ENCODE measurements at places on chromosomes 12 and 14. TPM values are rescaled to one million over a fixed set of nuclear protein-coding genes. Genes with fewer than 3 reads are reported as not detected.

The KRT75 gene
- total RNA-seq = 84.8 TPM

The CELA1 gene
- not detected for total RNA-seq

The PZP gene
- 0.20 TPM for total RNA-seq

The SERPINA9 gene
- total RNA-seq = 3.3 TPM

The HNF1A gene
- not detected for total RNA-seq

The PLD4 gene
- total RNA-seq = 5.6 TPM

The CHPT1 gene
- total RNA-seq = 23.7 TPM

- no peak for DNase-seq
These were observed 32.2 kb downstream of the STK38L start for GRCh38 chr12:27276275-27276674.

GRCh38 chr12:53214687-53215455 is 7.8 kb upstream of the ITGB7 start:
- DNase-seq = no peak

DNA sequence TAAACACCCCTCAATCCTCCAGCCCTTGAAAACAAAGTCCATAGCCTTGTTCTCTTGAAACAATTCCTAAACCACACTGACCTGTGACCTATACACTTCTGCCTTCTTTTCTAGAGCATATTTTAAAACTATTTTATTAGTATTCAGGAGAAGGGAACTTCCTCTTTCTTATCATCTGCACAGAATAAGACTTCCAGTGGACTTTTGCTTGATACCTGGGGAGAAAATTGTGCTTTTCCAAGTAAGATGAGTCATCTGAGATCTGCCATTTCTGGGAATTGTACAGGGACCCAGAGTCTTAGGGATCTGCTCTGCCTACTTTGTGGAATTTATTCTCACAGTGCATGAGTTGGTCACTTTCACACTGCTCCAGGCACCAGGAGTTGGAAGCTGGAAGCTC is 10.5 kb upstream of the WNT5B start:
- DNase-seq = no peak

GRCh38 chr12:52528641-52529143 is 8.5 kb upstream of the KRT5 start:
- DNase-seq = no peak

GRCh38 chr14:49164074-49164473 is 422.1 kb downstream of the RPS29 start:
- no peak for DNase-seq

DNA sequence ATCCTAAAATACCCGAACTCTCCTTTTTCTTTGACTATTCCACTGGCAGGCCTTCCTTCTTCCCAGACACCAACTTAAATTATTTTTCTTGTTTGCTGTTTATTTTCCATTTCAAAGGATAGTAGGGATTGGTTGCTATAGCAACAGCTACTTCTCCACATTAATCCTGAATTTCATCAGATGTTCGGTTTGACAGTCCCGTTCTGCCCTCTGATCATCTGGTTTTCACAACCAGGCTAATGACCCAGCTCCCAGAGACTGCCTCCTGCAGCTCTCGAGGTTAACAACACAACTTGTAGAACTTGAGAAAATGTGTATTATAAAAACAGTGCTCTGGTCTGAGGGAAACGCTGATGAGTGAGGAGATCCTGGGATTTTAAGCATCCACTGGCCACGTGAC is 45.5 kb downstream of the NUAK1 start:
- DNase-seq = no peak

DNA sequence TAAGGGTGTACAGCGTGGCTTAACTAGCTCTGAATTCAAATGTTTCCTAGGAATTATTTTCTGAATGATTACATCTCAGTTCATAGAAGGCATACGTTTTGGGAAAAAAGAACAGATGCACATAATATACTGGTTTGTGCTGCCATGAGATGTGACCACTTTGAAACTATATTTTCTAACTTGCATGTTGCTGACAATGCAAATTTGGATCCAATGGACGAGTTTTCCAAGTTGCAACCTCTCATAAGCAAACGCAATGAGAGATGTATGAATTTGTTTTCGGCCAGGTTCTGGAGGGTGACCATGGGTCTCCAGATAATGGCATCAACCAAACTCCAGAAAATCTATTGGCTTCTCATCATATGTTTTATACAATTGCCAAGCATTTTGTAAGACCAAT is 1445.4 kb downstream of the AACS start:
- DNase-seq = no peak

GRCh38 chr12:123912415-123913380 is 59.9 kb downstream of the CCDC92 start:
- no peak for DNase-seq

DNA sequence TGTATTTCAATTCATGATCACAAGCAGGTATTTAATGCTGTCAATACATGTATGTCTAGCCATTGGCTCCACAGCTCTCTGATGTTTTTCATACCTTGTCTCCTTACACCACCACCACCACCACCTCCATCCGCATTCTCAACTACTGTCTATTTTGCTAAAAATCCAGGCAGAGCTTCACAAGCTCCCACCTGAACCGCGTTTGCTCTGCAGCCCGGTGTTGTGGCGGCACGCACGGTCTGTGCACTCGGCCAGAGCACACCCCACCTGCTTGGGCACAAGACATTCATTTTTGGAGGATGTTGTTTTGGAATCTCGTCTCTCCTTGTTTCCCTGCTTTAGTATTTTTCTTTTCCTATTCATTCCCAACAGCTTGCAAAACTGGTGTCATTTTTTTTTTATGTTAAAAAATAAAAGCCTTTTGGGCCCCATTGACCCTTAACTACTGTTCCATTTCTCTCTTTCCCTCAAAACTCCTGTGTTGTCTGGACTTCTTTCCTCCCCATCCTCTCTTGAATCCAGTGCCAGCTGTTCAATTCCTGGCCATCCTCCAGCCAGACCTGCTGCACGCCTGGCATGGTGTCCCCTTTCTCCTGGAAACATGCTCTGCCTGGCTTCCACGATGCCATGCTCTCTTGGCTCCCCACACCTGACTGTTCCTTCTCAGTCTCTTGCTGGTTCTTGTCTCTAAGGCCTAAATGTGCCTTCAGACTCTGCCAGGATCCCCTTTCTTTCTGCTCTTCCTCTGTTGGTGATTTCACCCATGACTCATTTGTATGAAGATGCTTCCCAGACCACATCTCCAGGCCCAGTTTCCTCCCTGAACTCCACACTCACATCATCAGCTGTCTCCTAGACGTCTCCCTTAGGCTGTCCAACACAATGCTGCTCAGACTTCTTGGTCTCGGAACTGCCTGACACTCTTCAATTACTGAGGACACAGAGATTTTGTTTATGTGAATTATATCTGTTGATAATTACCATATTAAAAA is 37.9 kb downstream of the PIWIL1 start:
- no peak for DNase-seq

DNA sequence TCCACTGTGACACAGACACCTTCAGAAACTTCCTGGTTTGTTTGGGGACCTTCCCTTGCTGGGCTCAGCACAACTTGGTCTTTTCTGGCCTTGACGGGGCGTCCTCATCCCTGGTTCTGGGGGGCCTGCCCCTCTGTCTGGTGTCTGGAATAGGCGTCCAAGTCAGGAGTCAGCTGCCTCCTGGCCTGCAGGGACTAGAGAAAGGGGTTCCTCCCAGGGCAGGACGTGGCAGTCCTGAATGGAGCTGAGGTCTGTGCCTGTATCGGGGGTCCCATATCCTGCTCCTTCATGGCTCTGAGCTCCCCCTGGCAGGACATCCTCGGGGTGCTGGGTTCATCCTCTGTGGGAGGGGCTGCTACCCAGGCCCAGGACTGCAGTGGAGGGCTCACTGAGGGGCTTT is 384.0 kb downstream of the TMEM121 start:
- DNase-seq = no peak

DNA sequence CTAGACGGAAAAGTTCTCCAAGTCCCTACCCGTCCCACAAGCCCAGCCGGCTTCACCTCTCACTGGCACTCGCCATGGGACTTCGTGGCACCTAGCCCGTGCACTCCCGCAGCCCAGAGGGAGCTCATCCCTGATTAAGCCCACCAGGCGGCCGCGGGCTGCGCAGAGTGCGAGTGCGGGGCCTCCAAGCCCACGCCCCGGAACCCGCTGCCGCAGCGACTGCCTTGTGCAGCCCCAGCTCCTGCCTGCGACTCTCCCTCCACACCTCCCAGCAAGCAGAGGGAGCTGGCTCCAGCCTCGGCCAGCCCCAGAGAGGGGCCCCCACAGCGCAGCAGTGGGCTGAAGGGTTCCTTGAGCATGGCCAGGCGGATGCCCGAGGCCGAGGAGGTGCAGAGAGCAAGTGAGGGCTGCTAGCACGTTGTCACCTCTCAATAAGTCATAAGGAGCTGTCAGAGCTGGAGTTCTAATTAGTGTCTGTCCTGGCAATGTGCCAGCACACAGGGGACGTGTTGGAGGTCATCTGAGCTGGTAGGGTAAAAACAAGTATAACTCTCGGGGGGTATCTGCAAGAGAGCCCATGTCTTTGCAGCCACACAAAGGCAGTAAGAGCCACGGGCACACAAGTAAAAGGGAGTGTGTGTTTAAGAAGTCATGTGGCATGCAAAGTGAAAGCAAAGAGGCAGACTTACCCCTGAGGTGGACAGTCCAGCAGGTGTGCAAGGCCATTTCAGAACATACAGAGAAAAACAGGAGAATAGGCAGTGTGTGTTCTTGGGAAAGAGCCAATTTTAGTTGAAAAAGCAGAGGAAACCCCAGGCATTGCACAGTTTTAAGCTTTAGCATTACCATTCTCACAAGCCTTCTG is 27.1 kb upstream of the TMTC2 start:
- DNase-seq = no peak

DNA sequence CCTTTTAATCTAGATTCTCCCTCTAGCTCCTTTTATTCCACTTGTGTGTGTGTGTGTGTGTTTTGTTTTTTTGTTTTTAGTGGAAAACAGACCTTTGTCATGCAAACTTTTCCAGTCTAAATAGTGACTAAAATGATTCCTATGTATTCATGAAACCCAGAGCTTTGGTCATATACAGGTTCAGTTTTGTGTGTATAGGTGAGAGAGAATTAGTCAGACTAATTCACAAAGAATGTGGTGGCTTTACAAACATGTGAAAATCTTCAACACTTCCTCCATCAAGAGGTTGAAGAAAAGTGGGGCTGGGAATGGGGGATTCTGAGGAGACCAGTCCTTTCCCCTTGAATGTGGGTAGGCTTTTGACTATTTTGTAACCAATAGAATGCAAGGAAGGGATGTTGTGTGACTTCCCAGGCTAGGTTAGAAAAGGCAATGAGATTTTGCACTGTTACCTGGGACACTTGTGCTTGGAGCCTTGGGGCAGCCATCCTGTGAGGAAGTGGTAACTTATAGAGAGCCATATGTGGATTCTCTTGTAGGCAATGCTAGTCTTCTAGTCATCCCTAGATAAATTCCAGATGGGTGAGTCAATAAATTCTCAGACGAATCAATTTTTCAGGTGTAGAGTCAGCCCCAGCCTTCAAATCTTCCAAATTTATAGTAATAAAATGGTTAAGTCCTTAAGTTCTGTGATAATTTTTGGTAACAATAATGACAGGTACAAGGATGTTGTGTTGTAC is 236.1 kb downstream of the CEP128 start:
- no peak for DNase-seq

- no peak for DNase-seq
These were observed 115.7 kb downstream of the BEGAIN start for GRCh38 chr14:100471441-100472093.

DNA sequence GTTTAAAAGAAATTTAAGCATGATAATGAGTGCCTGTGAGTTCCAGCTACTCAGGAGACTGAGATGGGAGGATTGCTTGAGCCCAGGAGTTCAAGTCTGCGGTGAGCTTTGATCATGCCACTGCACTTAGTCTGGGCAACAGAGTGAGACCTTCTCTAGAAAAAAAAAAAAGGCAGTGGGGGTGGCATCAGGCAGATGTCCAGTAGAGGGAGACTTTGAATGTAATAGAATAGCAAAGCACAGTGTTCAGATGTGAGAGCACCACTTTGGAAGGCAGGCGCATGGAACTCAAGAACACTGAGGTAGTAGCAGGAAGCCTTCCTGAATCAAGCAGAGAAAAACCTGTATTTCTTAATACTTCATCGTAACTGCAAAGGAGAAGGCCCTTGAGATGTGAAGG is 394.5 kb upstream of the GARIN6 start:
- no peak for DNase-seq

GRCh38 chr12:24760162-24760561 is 188.7 kb downstream of the BCAT1 start:
- no peak for DNase-seq

GRCh38 chr12:93108985-93109384 is 179.9 kb upstream of the EEA1 start:
- DNase-seq = peak; percentile 9

DNA sequence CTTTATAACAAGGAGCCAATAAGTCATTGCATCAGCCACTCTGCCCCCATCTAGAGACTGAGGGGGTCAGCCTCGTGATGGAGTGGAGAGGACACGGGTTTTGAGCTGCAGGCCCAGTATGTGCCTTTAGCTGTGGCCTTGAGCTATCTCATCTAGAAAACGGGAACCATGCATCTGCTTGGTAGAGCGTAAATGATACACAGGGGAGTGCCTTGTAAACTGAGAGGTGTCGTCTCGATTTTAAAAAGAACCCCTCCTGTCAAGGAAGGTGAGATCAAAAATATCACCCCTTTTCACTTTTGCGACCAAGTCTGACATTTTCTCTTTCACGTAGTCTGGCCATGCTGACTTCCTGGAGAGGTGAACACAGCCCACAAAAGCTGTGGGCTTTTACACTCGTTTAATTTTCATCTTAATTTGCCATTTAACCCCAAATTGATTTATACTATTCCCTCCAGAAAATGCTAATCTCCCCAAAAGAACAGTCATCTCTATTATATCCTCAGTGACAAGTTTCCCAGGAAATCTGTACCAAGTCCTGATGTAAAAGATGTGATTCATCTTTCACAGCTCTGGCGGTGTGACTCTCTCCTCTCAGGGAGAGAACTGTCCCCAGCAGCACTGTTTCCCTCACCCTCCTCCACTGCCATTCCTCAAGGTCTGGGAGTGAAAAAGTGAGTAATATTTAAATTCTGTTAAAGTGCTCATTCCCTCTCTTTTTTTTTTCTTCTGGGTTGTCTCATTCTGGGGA is 30.6 kb downstream of the VCPKMT start:
- DNase-seq = no peak

DNA sequence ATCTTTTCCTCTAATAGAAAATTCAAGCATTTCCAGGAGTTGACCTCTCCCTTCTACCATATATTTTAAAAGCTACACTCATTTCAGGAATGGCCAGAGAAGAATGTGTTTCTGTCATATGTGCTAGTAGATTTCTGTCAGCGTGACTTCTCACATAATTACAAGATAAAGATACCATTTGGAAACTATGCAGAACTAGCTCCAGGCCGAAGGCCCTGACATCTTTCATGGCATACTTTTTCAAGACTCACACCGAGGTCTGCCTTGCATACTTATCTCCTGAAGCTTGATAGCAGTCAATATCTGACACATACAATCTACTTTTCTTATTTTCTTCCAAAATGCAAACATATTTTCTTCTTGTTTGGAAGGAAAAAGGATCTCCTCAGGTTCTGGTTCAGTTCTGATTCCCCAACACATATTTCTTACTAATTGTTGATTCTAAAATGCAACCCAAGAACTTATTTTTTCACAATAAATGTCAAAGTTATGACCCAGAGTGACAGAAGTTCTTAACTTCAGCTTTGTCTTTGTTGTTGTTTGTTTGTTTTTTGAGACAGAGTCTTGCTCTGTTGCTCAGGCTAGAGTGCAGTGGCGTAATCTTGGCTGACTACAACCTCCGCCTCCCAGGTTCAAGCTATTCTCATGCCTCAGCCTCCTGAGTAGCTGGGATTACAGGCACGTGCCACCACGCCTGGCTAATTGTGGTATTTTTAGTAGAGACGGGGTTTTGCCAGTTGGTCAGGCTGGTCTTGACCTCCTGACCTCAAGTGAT is 99.5 kb downstream of the NTN4 start:
- no peak for DNase-seq

Measured in skin of body (tissue), 3 donors.